ENCODE measurements at places on chromosomes 3 and 15.

- no peak for DNase-seq
Measured at GRCh38 chr15:67080900-67081431, 15.6 kb downstream of the SMAD3 start.

DNA sequence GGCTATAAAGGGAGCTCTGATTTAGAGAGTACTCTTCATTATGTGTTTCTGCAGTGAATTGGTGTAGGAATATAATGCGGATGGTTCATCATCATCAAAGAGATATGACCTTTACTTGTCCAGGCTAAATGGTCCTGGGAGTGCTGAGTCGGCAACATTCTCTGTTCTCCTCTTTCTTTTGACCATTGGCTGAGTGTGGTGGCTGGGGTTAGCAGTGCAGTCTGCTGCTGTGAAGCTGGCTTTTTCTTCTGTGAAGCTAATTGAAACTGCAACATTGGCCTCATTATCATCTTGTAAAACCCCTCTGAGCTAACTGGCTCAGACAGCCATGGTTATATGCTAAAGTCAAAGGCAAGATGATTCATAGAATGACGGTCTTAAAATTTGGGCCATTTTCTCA, 83.8 kb downstream of the THRB start:
- DNase-seq: no peak

- no peak for DNase-seq
Measured at GRCh38 chr3:32180141-32180784, 58.2 kb upstream of the CMTM8 start.

DNA sequence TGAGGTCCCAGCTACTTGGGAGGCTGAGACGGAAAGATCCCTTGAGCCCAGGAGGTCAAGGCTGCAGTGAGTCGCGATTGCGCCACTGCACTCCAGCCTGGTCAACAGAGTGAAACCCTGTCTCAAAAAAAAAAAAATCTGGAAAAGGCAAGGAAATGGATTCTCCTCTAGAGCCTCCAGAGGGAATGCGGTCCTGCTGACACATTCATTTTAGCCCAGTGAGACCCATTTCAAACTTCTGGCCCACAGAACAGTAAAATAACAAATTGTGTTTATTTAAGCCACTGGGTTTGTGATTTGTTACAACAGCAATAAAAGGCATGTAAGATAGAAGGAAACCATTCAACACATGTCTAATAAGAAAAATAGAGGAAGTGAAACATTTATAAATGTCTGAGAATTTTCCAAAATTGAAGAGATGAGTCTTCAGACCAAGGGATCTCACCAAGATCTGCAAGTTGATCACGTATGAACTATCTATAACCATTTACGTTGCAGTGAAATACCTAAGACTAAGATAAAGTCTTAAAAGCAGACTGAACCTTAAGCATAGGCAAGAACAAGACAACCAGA, at the start of gene HTR3E:
Gene HTR3E (plus strand): TSS at position 254 of the 573 bp plus-strand sequence. CDS start 466 bp downstream, outside the sequence.
- no peak for DNase-seq

GRCh38 chr3:58190882-58191281, 19.9 kb downstream of the DNASE1L3 start:
- no peak for DNase-seq

GRCh38 chr3:83498361-83499016, 1460.3 kb upstream of the CADM2 start:
- DNase-seq: no peak

DNA sequence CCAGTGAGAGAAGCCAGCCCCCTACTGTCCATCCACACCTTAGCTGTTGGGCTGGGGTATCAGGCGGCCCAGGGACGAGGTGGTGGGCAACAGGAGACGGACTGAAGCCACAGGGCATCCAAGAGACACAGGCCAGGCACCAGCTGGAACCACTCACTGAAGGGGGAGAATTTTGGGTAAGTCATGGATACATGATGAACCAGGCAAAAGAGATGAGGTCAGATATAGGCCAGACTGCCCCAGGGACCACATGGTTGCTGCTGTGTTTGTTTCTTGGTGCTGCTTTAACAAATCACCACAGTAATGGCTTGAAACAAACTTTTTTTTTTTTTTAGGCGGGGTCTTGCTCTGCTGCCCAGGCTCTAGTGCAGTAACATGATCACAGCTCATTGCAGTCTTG, 66.4 kb downstream of the SEMA5B start:
- DNase-seq: no peak

DNA sequence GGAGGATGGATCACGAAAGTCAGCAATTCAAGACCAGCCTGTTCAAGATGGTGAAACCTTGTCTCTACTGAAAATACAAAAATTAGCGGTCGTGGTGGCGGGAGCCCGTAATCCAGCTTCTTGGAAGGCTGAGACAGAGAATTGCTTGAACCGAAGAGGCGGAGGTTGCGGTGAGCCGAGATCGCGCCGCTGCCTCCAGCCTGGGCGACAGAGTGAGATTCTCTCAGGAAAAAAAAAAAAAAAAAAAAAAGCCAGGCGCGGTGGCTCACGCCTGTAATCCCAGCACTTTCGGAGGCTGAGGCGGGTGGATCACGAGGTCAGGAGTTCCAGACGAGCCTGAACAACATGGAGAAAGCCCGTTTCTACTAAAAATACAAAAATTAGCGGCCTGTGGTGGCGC, 5.0 kb downstream of the EAF2 start:
- DNase-seq: no peak

- DNase-seq: peak; percentile 43
Measured at GRCh38 chr15:68341760-68342725, 64.5 kb downstream of the FEM1B start.

GRCh38 chr15:67836134-67836455, 3.8 kb downstream of the RNU6-1 start:
- no peak for DNase-seq

- DNase-seq: no peak
Measured at GRCh38 chr15:93523481-93523880, 434.5 kb upstream of the RGMA start.

DNA sequence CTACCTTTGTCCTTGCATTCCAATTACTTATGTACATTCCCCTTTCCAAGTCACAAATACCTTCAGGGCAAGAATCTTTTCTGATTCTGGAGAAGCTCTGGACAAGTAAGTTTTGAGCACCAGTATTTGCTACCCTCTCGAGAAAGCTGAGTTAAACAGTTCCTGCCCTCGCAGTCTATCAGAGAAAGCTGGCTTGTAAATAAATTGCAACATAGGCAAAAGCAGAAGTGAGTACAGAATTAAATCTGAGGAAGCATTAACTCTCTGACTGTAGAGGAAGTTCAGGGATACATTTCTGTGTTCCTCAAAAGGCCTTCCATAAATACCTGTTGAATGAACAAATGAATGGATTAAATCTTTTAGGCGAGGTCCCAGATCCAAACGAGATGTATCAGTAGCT, 1.2 kb downstream of the OSBPL11 start:
- DNase-seq: no peak

DNA sequence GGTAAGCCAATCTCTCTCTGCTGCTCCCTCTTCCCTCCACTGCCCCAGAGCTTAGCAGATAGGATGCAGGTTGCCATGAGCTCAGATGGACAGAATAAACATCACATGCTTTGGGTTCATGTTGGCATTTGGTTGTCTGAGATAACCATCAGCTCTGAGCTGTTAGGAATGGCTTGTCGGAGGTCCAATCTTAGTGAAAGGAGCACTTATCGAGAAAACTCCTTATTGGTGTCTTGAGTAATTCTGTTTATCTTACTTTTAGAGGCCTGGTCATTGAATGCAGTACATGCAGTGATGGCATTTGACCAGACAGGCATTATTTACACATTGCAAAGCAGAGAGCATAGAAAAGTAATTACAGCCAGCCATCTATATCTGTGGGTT, 99.7 kb downstream of the CEMIP start:
- no peak for DNase-seq

DNA sequence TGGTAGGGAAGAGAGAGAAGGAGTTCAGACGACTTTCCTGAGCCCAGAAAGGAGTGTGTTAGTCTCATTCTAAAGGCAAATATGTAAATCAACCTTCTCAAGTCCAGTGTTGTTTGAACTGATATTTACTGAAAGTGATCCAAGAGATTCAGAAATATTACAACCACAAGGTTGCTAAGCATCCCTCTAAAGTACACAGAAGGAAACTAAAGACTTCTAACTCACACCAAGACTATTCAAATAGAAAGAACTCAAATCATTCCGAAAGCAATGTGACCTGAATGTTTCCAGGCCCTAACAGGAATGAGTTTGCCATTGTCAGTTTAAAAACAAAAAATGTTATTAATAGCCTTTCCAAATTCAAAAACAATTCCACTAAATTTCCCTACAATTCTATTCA, 56.9 kb upstream of the VGLL3 start:
- no peak for DNase-seq

DNA sequence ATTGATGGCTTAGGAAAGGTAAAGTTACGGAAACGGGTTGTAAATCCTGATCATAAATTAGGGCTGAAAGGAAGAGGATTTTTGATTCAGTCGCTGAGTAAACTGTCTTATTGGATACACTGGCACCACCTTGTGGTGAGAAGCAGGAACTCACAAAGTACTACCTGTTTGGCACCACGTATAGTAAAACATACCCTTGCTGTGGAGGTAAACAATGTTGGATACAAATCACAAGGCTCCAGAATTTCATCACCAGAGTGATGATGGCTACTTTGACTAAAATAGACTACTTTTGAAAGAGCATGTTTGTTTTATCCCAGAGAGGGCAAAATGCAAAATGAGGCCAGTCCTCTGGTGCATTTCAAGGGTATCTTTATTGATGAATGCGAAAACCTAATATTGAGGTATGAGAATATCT, 216.9 kb downstream of the IGSF11 start:
- DNase-seq: peak; percentile 36

DNA sequence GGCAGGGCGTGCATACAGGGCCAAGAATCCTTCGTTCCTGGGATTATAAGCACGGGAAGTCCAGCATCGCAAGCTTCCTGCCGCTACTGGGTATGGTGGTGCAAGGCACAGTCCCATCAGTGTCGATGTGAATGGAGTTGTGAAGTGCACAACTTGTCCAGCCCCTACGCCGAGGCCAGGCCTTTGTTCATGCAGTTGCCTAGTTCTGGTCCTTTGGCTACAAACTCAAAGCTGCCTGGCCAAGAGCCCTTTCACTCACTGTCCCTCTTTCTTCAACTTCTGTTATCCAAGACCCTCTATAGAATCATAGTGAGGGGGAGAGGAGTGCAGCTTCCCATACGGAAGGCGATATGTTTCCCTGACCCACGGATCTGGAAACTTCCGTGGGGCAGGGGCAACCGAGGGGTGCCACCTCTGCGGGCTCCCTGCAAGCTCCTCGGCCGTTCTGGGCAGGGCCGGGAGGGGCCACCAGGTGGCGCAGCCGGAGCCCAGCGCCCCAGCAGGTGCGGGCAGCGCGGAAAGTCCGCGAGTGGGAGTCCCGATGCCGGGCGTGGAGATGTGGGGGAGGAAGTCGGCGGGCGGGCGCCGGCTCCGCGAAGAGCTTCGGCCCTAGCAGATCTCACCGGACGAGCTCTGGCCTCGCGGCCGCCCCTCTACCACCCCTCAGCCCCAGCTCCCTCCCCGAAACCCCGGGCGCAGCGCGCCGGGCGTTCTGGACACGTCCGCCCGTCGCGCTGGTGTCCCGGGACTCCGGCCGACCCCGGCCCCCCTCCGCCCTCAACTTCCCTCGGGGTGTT, 693 bp downstream of the RASGRP1 start:
- peak; percentile 83 for DNase-seq

DNA sequence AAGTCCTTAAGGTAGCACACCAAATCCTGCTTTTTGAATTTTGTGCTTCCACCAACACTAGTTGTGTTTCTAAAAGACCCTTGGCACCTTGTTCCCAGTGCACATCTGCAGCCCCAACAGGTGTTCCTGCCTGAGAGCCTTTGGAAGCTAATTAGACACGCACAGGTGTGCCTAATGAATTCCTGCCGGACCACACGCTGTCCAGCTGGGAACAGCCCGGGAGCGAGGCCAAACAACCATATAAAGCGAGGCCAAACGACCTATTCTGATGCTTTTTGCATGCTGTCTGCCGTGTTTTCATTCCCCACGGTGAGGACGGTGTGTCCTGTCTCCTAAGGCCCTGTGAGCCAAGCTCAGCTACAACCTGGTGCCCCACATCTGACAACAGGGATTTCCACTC, 99.5 kb downstream of the ATG7 start:
- DNase-seq: no peak

DNA sequence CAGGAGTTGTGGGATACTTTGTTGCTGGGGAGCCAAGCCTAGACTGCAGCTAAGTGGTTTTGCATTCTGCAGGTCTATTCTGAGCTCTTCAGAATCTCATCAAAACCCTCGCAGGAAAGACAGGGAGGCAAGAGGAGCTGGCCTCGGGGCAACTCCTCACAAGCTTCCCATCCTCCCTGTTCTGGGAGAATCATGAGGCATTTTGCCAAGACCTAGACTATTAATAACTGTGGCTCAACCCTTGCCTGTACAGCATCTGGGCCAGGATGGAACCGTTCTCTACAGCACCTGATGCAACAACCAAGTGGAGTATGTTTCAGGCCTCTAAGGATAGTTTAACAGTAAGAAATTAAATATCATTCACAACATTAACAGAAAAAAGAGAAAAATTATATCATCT, 20.2 kb upstream of the SLC6A20 start:
- no peak for DNase-seq

DNA sequence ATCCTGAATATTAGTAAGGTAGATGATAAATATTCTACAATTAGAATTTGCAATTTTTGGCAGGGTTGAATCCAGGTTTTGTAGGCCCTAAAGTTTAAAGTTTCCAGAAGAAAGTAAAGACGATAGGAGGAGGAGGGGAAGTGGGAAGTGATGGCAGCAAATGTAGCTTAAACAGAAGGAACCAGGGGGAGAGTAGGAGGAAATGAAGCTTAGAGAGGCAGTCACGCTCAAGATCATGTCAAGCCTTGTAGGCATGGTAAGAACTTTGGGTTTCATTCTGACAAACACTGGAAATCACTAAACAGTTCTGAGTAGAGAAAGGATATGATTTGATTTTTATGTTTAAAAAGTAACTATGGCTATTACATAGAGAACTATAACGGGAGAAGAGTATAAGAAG, 63.9 kb downstream of the NR2E3 start:
- DNase-seq: no peak

- DNase-seq: no peak
Measured at GRCh38 chr3:3110749-3111361, 681 bp upstream of the IL5RA start.

GRCh38 chr15:96107916-96108315, 222.6 kb upstream of the NR2F2 start:
- no peak for DNase-seq

GRCh38 chr3:62238431-62238830, 134.9 kb downstream of the FEZF2 start:
- DNase-seq: no peak

DNA sequence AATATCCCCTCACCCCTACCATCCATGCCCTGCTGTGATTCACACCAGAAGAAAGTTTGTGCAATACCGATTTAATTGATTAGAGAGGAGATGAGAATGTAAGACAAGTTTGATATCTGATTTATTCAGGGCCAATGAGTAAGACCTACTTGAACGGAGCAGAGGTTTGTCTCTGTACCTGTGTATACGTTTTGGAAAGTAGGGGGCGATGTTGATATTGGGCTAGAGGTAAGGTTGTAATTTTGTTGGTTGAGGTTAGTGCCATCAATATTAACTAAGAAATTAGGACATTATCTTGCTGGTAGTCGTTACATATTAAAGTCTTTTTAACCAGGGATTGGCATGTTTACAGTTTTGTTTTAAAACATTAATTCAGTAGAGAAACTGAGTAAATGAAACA, 20.5 kb downstream of the EAF2 start:
- no peak for DNase-seq
